Fibroblast of villous mesenchyme (primary cell): ENCODE measurements at places on chromosomes 6 and 20.

- no peak for DNase-seq
These were observed 59.7 kb downstream of the ISM1 start for GRCh38 chr20:13280609-13281324.

DNA sequence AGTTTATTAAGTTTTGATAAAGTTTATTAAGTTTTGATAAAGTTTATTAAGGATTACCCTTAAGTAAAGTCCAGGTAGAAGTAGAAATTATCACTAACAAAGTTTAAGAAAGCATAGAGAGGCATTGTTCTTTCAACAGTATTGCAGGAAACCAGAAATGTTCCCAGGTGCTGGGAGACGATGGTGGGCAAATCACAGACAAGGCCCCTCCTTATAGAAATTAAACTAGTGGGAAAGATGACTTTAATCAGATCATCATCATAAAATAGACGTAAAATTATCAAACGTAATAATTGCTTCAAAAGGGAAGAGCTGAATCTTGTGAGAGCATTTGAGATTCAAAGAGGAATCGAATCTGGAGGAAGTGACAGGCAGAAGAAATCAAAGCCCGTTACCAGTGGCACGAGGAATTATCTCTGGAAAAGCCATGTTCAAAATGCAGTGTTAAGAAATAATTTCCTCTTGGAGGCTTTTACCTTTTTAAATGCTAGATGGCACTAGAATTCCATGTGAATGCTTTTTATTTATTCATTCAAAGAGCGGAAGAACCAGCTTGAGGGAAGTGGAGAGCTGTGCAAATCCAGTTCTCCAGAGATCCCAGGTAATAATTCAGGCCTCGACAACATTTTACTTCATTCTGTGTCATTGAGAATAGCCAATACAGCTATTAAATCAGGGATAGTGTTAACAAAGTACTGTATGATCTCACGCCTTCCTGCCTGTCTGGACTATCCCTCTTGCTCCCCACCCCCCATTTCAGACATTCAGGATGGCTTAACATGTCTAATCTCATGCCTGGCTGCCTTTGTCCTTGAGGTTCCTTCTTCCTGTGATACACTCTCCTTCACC is 1.0 kb upstream of the APMAP start:
- DNase-seq: peak; percentile 29

GRCh38 chr6:37171970-37172812 is 2.2 kb downstream of the PIM1 start:
- peak; percentile 99 for DNase-seq

GRCh38 chr6:144176043-144176442 is 25.7 kb downstream of the STX11 start:
- no peak for DNase-seq

- DNase-seq: no peak
These were observed 88.4 kb upstream of the TAB2 start for GRCh38 chr6:149229096-149229495.

DNA sequence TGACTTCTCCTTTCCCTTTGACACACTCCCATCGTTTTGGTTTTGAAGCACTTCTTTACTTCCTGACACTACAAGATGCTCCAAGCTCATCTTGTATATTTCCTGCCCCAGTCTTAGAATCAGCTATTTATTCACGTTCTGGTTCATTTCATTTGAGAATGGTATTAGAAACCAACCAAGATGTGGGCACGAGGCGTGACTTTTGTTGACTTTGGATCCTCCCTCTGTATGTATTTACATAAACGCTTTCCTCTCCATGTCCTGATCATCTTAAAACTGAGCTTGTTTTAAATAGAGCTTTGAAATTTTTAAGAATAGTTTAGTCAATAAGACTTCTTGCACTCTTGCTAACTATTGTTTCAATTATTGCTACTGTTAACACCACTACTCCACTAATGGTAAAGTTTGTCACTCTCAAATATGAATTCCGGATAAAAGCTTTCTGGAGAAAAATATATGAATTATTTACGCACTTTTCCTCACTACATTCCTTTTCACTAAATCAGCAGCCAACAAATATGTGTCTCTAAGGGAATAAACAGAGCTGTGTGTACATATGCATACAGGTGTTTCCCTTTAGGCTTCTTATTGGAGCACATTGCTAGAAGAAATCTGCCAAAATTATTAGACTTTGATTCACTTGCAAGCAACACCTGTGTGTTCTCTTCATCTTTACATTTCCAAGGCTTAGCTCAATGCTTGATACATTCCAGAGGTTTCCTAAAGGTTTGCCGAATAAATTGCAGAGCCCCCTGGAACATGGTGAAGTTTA is 77.3 kb upstream of the TMEM244 start:
- no peak for DNase-seq

DNA sequence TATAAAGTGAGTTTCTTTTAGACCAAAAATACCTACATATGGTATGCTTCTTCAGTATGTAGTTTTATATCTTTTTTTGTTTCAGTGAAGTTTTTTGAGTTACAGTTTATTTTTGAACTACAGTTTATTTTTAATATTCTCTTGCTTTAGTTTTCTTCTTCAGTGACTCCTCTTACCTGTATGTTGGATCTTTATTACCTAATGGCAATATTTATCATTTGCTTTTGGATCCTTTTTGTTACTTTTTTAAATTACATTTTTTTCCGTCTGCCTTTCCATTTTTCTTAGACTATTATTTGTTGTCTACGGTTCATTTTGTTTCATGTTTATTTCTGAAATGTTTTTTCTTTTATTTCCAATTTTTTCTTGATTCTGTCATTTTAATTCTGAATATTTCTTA is 71.9 kb downstream of the SMAP1 start:
- no peak for DNase-seq

DNA sequence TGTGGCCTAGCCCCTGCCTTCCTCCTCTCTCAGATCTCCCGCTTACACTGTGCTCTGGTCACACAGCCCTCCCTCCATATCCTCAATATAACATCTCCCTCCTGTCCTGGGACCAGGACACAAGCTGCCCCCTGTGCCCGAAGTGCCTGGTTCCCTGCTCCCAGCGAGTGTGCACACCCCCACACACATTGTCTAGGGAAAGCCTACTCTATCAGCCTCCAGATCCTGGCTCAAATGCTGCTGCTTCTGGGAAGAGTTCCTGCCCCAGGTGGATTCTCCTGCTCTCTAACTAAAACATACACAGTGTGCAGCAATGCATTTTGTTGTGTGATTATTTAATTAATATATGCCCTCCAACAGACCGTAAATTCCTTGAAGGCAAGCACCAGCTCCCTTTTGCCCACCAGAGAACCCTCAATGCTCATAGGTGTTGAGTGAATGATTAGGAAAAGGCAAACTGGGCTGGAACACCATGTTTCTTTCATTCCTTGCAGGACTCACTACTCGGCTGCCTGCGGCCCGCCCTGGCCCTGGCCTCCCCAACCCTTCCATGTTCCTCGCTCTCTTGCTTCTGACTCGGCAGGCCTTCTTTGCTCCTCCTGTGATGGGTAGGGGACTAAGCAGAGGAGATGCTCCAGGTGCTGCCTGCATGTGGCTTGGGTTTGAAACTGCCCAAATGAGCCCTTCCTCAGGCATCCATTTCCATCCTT is 194.6 kb downstream of the ZDHHC14 start:
- DNase-seq: no peak
